GM19239 (cell line): ENCODE measurements at places on chromosomes 12 and 14.

- DNase-seq = no peak
These were observed 236.4 kb downstream of the FLRT2 start for GRCh38 chr14:85766295-85766694.

- no peak for DNase-seq
These were observed 268.7 kb upstream of the TBX3 start for GRCh38 chr12:114952573-114953271.

- no peak for DNase-seq
These were observed 22.6 kb downstream of the LRCOL1 start for GRCh38 chr12:132587781-132588180.

- DNase-seq = no peak
These were observed 19.9 kb downstream of the EIF2B2 start for GRCh38 chr14:75022655-75023054.

- DNase-seq = no peak
These were observed 299.6 kb upstream of the DCN start for GRCh38 chr12:91482231-91482630.

GRCh38 chr14:101466456-101467180 lies 94.7 kb upstream of the DIO3 start:
- DNase-seq = no peak

DNA sequence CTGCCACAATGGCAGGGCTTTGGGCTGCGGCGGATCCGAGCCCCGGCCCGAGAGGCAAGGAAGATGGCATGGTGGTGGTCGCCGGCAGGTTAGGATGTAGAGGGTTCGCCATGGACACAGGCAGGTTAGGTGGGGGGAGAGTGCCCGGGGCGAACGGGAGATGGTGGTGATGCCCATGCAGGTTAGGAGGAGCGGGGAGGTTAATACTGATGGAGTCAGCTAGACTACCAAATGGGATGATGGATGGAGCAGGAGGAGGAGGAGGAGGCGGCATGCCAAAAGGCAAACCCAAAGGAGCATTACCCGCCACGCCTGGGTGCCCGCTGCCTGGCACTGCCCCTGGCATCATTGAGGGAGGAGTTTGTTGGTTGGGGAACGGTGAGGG lies 6.2 kb downstream of the MYL6 start:
- no peak for DNase-seq
